ENCODE measurements at places on chromosomes 13 and 19. TPM values are rescaled to one million over a fixed set of nuclear protein-coding genes. Genes with fewer than 3 reads are reported as not detected.
A peak's percentile ranks its signal among the peaks of the same experiment; 100 is the strongest.

GRCh38 chr19:57816652-57817051 lies 1.9 kb upstream of the ZNF552 start:
- no peak for DNase-seq

DNA sequence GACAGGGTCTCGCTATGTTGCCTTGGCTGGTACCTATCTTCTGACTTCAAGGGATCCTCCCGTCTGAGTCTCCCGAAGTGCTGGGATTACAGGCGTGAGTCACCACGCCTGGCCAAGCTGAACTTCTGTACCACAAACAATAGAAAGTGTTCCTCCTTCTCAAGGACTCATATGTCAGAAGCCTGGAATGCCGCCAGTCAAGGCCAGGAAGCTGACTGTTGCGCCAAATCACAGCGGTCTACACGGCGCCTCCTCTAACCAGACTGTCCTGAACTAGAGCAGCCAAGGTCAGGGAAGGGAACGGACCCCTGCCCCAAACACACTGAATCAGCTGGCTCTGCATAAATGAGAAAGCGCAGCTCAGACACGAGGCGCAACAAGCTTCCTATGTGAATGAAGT lies 14.6 kb downstream of the RAB20 start:
- DNase-seq: peak; percentile 94

- no peak for DNase-seq
Observed at GRCh38 chr13:55577847-55578210, 1562.9 kb upstream of the PRR20A start.

DNA sequence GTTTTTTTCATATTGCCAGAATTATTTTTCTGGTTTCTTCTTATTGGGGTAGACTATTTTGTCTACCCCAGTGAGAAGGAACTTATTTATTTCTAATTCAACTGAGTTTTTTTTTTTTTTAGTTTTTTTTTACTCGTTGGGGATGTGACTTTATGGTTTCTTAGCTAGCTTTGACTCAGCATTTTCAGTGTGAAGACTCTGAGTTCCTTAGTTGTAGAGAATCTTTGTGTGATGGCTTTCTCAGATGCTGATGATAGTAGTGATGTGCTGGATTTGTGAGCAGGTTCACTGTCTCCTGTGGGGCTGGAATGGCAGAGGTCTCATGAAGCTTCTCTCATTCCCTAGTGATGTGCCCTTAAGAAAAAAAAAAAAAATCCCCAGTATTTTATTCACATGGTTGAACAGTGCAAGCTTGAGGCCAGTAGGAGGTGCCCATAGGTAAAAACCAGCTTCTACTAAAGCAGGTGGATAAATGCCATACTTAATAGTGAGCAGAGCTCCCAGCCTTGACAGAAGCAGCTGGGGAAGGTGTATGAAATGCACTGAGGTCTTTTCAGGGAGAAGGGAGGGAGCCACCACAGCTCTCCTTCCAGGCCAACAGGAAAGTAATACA lies 106.2 kb upstream of the KLF5 start:
- no peak for DNase-seq

CD70 gene
- total RNA-seq: not detected

PLEKHG2 gene
- 28.8 TPM for total RNA-seq

ZNF235 gene
- 6.6 TPM for total RNA-seq

ZNF221 gene
- 2.9 TPM for total RNA-seq

Data from sigmoid colon (tissue), 7 donors.